ENCODE measurements at places on chromosomes 5 and 9.

GRCh38 chr5:1637639-1638481 lies 114.1 kb upstream of the LPCAT1 start:
- no peak for DNase-seq

DNA sequence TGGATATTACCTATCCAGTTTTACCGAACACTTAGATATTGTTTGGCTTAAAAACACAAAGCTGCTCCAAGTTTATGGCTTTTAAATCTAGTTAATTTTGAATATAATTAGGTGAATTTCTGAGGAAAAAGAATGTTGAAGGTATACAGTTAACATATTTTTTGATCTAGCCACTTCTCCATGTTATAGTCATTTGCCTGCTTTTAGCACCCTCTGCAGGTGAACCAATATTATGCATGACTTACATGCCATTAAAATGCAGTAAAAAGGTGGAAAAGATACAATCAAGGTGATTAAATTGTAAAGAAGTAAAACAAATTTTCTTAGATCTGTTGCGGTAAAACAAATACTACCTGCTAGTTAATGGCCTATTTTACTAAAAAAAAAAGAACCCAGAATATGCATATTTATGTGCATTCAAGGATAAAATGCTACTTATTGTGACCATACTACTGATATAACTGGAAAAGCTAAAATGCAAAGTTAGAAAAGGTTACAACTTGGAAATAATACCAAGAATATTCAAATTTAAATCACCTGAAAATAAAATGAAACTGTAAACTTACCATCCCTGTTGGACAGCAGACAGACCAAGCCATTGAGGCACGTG lies 132.1 kb downstream of the AP3B1 start:
- no peak for DNase-seq

GRCh38 chr5:117761186-117761585 lies 1186.6 kb upstream of the SEMA6A start:
- no peak for DNase-seq

DNA sequence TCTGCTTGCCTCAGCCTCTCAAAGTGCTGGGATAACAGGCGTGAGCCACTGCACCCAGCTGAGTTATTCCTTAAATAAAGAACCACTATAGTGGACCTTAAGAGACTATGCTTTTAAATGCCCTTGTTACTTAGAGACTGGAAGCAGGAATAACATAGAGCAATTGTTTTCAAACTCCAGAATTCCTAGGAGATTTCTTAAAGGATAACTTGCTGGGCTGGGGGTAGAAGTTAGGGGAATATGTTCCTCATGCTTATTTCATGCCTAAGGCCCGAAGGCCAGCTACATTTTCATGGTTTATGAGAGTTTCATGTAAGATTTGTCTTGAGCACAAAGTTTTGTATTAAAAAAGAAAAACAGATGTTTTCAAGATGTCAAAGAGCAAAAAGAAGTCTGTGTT lies 48.2 kb downstream of the CSNK1A1 start:
- no peak for DNase-seq

DNA sequence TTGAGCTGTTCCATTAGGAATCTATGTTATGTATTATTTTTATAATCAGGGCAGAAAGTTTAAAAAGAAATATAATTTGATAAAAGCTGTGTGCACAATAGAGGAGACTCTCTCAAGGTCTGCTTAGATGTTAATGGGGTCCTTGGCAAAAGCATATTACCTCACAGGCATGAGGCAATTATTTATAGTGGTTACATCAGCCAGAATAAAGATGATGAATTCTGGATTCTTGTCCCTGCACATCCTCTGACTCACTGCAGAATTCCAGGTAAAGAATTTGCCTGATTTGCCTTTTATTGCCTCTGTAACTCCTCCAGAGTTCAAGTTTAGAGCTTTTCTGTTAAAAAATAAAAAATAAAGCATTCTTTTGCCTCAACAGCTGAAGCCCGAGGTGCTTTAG lies 253.6 kb downstream of the MAST4 start:
- DNase-seq, result no peak

Measured in CD4-positive, alpha-beta T cell (primary cell).